ENCODE measurements at places on chromosomes 6 and 20.

- no peak for DNase-seq
Measured at GRCh38 chr6:18245642-18246041, 18.7 kb downstream of the DEK start.

- peak; percentile 24 for DNase-seq
Measured at GRCh38 chr6:25138233-25138933, 140.8 kb upstream of the CARMIL1 start.

DNA sequence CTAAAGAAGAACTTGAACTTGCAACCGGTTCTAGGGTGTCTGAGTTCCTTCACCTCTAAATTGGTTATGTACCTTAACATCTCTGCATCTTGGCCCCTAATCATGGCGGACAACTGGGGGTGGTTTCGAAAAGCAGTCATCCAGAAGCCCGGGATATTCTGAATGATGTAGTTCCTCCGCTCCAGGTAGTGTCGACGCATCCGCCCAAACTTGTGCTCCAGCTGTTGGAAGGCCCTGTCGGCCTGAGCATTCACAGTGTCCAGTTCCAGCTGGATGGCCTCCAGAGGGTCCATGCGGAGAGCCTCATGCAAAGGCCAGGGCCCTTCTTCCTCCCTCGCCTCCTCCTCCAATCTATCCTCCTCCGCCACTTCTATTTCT, 887 bp downstream of the TSPYL1 start:
- DNase-seq: no peak

- DNase-seq: peak; percentile 59
Measured at GRCh38 chr6:45590226-45590625, 212.5 kb upstream of the SUPT3H start.

GRCh38 chr6:7974938-7975763, 64.6 kb upstream of the TXNDC5 start:
- DNase-seq: peak; percentile 10

GRCh38 chr6:22091424-22091948, 205.3 kb downstream of the PRL start:
- no peak for DNase-seq

- no peak for DNase-seq
Measured at GRCh38 chr6:3838992-3839867, 9.9 kb upstream of the FAM50B start.

GRCh38 chr6:51678905-51679620, 408.4 kb downstream of the PKHD1 start:
- no peak for DNase-seq

- DNase-seq: no peak
Measured at GRCh38 chr6:42269553-42269952, 51.9 kb upstream of the MRPS10 start.

GRCh38 chr6:152160346-152160745, 352.9 kb downstream of the ESR1 start:
- DNase-seq: no peak

Data from SHP77 treated with DMSO at 0.1 percent for 48 hours (cell line).